Fibroblast of gingiva (primary cell): ENCODE measurements at places on chromosomes 12 and 14.

DNA sequence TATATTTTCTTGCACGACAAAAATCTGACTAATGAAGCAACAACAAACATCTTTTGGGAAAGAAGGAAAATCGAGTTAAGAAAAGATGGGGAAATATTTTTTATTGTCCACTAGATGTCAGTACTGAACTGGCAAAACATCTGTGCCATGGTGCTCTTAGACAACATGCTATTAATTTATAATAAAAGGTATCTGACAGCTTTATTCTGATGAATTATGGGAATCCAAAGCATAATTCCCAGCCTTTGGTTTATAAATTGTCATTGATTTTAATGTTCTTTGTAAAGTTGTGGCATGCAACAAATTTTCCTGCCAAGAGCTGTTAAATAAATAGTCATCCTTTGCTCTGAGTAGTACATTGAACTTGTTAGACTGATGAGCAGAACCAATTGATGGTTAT, 231.2 kb downstream of the ETNK1 start:
- DNase-seq, result peak; percentile 36

- DNase-seq, result peak; percentile 40
Measured at GRCh38 chr12:107400686-107401447, 284.7 kb upstream of the PWP1 start.

DNA sequence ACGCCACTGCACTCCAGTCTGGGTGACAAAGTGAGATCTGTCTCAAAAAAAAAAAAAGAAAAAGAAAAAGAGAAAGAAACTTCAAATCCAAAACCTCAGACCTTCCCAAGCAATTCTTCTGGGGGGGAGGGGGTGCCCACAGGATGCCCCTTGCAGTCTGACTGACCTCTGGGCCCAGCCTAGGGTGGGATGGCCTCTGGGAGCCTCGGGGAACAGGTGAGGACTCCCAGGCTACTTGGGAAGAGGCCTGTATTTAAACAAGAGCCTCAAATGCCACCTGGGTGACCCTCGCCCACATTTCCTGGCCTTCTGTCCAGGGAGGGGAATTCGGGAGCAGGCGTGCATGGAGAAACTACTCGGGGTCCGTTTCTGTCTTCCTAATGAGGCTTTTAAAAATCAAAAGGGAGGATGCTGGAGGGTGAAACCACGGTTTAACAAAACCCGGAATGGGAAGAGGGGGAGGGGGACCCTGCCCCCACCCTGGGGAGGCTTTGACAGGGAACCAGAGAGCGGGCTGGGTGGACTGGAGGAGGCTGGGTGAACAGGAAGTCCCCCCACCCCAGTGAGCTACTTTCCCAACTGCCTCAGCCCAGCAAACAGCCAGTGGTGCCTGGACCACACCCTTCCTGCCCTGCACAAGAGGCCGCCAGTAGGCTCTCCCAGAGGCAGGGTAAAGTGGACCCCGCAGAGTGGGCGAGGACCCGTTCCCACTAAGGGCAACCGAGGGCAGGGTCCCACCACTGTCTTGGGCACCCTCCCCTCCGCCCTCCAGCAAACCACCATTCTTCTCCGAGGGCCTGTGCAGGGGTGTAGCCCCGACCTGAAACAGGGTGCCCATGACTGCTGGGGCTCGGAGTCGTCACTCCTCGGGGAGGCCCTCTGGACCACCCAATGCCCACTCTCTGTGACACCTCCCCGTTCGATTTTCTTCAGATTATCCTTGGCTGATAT, 1.5 kb upstream of the FBRSL1 start:
- no peak for DNase-seq

- DNase-seq, result no peak
Measured at GRCh38 chr14:53608369-53608768, 348.3 kb downstream of the BMP4 start.

GRCh38 chr12:82638324-82638723, 48.4 kb upstream of the TMTC2 start:
- no peak for DNase-seq

- no peak for DNase-seq
Measured at GRCh38 chr14:38310420-38310995, 54.6 kb upstream of the CLEC14A start.

DNA sequence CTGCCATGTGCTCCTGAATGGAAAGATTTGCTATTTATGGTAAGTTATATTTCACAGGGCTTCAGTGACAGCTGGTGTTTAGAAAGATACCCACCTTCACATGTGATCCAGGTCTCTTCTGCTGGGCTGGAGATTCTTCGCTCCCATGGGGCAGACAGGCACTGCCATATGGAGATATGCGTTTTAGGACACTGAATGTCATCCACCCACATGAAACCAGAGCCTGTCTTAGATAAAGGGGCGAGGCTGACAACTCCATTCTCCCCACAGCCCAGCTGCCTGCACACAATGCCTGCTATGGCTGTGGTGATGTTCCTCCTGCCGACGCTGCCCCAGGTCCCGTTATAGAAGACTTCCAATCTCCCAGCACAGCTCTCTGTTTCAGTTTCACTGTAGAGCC, 69.4 kb downstream of the ACSM4 start:
- DNase-seq, result no peak

- DNase-seq, result no peak
Measured at GRCh38 chr12:81170072-81170471, 92.2 kb downstream of the ACSS3 start.

- no peak for DNase-seq
Measured at GRCh38 chr14:76307786-76308780, 67.9 kb upstream of the ESRRB start.

DNA sequence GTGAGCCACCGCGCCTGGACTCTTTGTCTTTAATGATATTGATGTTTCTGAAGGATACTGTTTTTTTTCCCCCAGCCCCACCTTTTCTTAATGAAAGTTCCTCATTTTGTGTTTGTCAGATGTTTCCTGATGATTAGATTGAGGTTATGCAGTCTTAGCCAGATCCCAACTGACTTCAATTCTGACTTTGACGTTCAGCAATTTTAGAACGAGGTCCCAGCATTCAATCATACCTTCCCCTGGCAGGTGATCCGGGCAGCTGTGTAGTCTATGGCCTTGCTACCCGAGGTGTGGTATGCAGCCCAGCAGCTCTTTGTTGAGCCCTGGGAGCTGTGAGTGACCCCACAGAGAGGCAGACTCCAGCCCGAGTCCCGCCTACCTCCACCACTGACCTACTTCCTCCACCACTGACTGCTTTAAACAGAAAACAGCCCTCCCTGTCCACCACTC, 82.7 kb downstream of the LGMN start:
- no peak for DNase-seq

DNA sequence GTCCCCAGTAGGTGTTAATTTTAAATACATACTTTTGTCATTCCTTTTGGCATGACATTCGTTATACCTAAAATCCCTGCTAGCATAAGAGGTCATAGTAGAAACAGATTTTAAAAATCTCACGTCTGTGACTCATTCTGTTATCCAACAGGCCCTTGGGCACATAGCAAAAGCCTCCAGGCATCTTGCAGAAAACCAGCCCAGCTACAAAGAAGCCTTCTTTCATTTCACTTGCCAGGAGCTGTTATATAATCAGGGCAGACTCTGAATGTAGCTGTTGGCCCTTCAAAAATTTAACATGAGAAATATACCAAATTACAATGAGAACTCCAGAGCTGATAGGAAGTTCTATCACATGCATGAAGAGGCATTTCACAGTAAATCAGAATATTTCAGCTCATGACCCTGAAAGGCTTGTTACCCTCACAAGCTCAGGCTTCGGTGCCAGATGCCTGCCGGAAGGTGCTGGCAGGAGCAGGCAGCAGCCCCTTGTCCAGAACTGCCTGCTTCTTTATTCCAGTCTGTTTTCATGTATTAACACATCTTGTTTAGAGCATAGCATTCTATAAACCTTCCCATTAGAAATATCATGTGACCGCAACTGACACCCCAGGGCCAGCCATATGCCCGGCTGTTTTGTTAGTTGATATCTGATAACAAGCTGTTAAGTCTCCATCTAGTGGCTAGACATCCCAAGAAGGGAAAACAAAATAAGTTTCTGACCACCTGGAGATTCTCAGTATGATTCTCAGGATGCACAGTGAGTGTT, 17.8 kb downstream of the E2F7 start:
- no peak for DNase-seq

GRCh38 chr14:80164991-80165721, 46.1 kb downstream of the DIO2 start:
- peak; percentile 2 for DNase-seq

DNA sequence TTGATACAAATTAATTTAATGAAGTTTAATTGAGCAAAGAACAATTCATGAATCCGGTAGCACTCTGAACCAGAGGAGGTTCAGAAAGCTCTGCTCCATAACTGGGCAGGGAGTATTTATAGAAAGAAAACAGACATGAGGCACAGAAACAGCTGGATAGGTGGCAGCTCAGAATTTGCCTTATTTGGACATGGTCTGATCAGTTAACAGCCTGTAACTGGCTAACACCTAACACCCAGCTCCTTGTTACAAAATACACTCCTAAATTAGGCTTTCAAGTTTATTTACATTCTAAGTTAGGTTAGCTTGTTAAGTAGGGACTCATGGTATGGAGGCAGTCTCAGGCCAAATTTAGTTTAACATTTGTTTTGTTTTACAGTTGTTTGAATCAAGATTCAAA, 67.8 kb upstream of the TMCC3 start:
- no peak for DNase-seq

- no peak for DNase-seq
Measured at GRCh38 chr14:29650554-29651269, 276.9 kb downstream of the PRKD1 start.

- DNase-seq, result no peak
Measured at GRCh38 chr12:26077915-26078702, 46.7 kb downstream of the BHLHE41 start.

DNA sequence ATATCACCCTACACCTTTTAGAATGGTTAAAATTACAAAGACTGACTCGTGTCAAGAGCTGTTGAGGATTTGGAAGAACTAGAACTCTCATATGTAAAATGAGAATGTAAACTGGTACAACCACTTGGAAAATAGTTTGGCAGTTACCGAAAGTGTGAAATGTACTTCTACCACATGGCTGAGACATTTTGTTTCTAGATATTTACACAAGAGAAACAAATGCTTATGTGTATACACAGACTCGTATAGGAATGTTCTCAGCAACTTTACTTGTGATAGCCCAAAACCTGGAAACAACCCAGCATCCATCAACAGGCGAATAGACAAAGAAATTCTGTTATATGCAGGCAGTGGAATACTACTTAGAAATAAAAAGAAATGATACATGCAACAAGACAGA, 103.0 kb downstream of the BRMS1L start:
- no peak for DNase-seq

DNA sequence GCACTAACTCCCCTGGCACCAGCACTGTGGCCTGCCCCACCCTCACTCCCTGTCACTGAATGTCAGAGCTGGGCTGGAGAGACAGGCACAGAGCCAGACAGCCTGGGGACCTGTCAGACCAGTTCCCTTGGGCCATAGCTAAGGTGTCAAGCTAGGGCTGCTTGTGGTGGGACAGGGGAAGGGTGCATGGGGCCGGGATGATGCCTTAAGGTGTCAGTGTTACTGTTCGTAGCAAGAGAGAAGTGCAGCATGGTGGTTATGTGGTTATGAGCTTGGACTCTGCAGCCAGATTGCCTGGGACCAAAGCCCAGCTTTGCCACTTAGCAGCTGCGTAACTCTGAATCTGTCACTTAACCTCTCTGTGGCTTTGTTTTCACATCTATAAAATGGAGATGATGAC, 3.8 kb downstream of the RAPGEF3 start:
- DNase-seq, result no peak

- DNase-seq, result no peak
Measured at GRCh38 chr12:121839993-121840761, 18.5 kb downstream of the HPD start.

GRCh38 chr12:53192531-53193021, 11.9 kb upstream of the CSAD start:
- DNase-seq, result no peak

DNA sequence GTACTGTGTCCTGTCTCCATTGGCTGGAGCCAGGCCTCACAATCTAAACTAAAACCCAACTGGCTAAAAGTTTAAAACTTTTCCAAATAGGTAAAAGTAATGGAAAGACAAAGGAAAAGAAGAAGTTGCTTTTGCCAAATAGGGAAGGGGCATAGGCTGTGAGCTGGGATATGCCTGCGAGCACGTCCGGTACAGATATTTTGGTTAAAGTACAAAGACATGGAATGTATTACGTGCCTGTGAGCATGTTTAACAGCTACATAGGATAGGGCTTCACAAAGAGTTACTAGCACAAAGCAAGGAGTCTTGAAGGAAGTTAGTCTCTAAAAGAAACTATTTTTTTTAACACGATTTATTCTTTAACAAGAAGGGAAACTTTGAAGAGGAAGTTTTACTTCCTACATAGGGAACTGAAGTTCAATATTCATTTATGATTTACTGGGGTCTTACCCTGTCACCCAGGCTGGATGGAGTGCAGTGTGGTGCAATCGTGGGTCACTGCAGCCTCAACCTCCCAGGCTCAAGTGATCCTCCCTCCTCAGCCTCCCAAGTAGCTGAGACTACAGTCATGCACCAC, 41.9 kb upstream of the INF2 start:
- no peak for DNase-seq

DNA sequence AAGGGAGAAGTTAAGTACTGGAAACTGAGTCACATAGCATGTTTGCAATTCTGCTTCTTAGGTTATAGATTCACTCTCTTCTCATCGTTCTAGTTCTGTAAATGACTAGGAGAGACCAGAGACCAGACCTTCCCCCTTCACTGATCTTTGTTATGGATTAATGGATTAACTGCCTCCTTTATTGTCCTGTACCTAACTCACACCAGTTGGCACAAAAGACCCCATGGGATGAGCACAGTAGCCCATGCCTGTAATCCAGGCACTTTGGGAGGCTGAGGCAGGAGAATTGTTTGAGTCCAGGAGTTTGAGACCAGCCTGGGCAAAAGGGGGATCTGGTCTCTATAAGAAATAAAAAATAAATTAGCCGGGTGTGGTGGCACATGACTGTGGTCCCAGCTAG, 20.8 kb downstream of the BCAT1 start:
- DNase-seq, result no peak

- peak; percentile 62 for DNase-seq
Measured at GRCh38 chr12:109518820-109519665, 41.6 kb downstream of the UBE3B start.

- DNase-seq, result no peak
Measured at GRCh38 chr12:121905746-121906145, 12.6 kb upstream of the CFAP251 start.

GRCh38 chr12:27824126-27824842, 44.2 kb upstream of the MANSC4 start:
- no peak for DNase-seq

- peak; percentile 17 for DNase-seq
Measured at GRCh38 chr12:58648176-58648575, 272.1 kb downstream of the LRIG3 start.

- no peak for DNase-seq
Measured at GRCh38 chr12:111349101-111349747, 19.7 kb downstream of the PHETA1 start.

GRCh38 chr12:30797689-30798088, 42.9 kb upstream of the CAPRIN2 start:
- no peak for DNase-seq

GRCh38 chr12:27782481-27782880, 2.4 kb upstream of the MANSC4 start:
- no peak for DNase-seq
